ENCODE measurements at places on chromosomes 1 and 21.

- DNase-seq: no peak
Observed at GRCh38 chr1:218521414-218522169, 176.5 kb downstream of the TGFB2 start.

- no peak for DNase-seq
Observed at GRCh38 chr21:18369115-18369514, 34.5 kb downstream of the TMPRSS15 start.

DNA sequence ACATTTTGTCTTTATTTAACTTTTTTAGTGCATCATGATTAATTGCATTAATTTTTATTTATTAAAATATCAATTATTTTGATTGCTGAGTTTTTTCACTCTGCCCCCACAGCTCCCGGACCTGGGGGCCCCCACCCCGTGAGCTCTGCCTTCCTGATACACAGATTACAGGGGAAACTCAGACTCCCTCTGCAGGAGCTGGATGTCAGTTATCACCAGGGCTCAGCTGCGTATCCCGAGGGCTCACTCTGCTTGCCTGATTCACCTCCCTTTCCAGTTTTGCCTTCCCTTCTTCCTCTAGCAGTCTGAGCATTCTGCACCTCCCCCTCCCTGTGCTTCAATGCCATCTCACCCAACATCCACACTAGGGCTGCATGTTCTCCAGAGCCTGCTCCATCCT lies 98.2 kb downstream of the ATP1A1 start:
- no peak for DNase-seq

DNA sequence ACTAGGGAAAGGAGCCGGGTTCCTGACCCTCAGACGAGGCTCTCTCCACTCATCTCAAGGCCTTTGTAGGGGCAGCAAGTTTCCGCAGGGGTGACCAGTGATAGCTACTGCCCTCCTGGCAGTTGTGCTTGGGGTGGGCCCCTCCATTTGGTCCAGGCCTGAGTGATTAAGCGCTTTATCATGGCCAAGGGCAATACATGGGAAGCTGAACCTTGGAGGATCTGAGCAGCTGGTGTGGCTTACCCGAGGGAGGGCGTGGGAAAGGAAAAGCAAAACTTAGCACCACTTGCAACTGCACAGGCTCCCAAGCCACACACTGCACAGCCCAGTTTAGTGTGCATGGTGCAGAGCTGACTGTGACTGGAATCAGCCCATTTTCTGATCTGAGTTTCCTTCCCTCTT lies 47.8 kb downstream of the GADD45A start:
- DNase-seq: no peak

DNA sequence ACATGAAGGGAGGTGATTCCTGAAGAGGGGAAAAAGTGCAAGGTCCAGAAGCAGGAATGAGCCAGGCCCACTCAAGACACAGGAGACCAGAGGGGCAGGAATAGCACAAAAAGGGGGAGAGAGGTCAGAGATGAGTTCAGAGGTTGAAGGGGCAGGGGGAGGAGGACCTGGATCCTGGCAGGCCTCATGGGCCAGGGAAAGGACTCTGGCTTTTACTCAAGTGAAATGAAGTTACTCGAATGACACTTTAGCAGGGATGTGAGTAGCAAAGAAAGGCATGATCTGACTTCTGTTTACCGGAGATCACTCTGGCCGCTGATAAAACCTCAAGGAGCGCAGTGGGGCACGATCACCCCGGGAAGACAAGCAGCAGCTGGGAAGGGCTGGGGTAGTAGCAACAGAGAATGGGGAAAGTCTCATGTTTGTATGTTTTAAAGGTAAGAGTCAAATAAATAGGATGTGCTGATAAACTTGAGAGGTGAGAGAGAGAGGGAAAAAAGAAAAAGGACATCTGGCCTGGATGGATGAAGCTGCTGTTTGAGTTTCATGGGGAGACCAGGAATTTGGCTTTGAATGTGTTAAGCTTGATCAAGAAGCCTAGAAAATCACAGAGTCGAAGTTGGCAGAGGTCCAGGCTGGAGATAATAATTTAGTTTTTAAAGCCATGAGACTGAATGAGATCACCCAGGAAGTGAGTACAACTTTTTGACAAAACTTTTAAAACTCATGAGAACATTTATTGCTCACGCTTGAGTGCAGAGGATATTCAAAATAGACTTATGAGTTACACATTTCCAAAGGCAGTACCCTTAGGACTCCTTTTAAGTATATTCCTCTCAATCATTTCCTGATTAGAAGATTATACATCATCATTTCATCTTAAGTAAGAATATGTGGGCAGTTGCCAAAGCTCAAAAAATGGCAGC lies 156.0 kb downstream of the RERE start:
- DNase-seq: no peak

DNA sequence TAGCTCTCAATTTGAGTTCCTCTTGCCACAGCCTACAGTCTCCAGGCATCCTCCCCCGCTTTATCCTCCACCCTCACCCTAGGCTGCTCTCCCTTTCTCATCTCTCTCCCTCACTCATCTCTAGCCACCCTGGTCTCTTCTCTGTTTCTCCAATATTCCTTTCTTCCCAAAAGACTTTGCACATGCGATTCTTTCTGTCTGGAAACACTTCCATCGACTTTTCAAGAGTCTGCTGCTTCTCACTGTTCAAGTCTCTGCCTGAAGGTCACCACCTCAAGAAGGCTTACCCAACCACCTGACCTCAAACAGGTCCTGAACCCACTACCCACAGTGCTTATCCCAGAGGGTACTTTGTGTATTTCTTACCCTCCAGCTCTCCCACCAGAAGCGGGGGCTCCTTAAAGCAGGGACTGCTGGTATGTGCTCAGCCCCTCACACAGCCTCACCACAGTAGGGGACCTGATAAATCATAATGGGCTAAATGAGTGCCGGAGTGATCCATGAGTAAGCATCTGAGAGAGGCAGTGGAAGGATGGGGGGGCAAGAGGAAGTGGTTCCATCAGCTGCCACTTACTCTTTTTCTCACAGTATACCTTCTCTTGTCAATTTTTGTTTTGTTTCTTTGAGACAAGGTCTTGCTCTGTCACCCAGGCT lies 14.3 kb upstream of the KRTAP19-8 start:
- no peak for DNase-seq

- no peak for DNase-seq
Observed at GRCh38 chr1:174872615-174873058, 127.1 kb upstream of the CACYBP start.

- no peak for DNase-seq
Observed at GRCh38 chr1:7500381-7501083, 270.6 kb upstream of the VAMP3 start.

DNA sequence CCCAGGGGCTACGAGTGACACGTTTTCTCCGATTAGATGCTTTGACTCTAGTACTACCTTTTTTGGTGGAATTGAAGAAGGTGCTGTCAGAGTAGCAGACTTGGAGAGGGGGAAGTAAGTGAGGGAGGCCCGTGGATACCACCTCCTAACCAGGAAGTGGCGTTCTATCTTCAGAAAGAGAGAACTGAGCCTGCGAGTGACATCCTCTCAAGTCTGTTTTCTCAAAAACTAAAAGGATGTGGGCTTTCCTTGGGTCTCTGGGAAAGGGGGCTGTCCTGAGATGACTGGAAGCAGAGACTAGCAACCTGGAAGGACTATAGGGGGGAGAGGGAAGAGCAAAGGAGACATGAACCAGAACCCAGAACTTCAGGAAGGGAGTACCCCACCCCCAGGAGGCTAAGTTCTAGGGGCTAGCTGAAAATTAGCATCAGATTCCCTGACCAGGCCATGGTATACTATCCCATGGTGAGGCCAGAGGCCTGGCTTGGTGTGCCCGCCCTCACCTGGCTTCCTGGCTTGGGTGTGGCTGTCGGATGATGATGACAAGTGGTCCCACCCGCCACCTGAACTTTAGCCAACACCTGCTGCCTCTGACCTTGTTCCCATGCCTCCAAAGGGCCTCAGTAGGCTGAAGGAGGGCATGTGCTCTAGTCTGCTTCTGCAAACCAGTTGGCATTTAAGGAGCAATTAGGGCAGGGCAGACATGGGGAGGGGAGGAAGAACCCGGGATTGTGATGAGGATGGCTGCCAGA lies 49.1 kb downstream of the ATP2B4 start:
- DNase-seq: no peak

DNA sequence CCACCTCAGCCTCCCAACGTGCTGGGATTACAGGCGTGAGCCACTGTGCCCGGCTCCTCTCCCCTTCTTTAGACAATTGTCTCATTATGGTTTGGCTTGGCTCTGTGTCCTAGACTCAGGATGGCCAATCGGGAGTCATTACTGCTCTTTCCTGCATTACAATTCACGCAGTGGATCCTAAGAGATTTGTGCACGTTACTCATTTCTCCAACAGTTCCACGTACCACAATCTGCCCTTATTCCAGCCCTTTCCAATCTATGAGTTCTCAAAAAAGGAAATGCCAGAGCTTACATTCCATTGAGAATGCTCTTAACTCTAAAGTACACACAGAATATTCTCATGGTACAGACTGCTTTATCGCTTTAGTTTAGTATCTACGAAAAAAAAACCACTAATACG lies 357.0 kb downstream of the GPATCH2 start:
- DNase-seq: no peak

- no peak for DNase-seq
Observed at GRCh38 chr1:68015971-68016370, 34.5 kb downstream of the DIRAS3 start.

GRCh38 chr1:174788981-174789380 lies 210.8 kb upstream of the CACYBP start:
- DNase-seq: no peak

DNA sequence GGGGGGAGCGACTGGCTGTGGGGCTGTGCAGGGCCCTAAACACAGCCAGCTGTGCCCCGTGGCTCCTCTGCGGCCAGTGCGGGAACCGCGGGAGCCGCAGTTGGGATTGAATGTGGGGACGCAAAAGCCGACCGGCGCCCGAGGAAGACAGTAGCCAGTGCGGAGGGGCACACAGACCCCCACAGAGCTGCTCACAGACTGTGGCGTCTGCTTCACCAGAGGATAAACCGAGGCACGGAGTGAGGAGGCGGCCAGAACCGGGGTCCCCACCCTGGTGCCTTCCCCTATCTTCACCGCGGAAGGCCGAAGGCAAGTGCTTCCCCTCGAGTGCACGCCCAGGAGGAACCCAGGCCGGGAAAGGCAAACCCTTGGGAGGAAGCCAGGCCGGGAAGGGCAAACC lies 8.7 kb upstream of the TMEM52 start:
- no peak for DNase-seq

DNA sequence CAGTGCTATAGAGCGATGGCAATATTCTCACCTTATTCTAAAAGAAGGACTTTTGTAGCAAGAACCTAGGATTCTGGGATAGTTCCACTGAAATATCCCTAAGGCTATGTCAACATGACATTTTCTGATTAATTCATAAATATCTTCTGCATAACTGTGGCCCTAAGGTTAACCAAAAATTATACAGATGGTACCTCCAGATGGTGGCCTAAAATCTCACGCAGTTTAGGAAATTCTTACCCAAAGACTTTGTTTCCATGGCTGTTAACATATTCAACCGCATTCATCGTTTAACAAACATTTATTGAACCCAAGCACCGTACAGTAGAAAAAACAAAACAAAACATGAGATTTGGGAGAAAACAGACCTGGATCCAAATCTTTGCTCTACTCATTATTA lies 19.1 kb downstream of the NID1 start:
- DNase-seq: no peak

DNA sequence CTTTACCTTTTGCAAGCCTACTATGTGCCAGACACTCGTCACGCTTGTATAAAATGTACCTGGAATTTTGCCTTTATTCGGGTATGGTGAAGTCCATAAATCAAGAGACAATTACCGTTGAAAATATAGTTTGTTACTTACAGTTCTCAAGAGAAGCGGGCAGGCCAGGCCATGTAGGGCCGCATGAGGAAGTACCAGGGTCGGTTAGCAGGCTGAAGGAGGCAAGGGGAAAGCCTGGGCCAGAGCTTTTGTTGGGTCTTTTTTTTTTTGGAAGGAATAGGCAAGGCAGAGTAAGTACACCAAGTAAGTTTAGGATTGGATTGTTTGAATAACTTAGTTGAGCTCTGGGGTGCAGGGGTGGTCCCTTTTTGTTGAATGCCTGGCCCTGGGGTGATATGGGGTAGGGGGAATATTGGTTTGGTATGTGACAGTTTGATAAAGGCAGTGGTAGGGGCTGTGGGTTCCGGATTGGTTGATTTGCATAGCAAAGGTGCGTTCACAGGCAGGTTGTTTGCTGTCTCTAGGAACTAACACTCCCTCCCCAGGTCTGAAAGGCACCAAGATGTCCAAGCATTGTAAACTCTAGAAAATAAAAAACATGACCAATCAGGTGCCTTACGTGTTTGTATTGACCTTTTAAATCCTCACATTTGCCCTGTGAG lies 80.7 kb downstream of the KAZN start:
- DNase-seq: no peak

GRCh38 chr1:28984311-28984684 lies 69.9 kb downstream of the EPB41 start:
- no peak for DNase-seq

GRCh38 chr1:201883266-201883665 lies 5.4 kb upstream of the SHISA4 start:
- DNase-seq: no peak

- DNase-seq: no peak
Observed at GRCh38 chr1:221334062-221334461, 407.8 kb downstream of the DUSP10 start.

GRCh38 chr21:31493350-31493880 lies 149.4 kb upstream of the TIAM1 start:
- DNase-seq: no peak

DNA sequence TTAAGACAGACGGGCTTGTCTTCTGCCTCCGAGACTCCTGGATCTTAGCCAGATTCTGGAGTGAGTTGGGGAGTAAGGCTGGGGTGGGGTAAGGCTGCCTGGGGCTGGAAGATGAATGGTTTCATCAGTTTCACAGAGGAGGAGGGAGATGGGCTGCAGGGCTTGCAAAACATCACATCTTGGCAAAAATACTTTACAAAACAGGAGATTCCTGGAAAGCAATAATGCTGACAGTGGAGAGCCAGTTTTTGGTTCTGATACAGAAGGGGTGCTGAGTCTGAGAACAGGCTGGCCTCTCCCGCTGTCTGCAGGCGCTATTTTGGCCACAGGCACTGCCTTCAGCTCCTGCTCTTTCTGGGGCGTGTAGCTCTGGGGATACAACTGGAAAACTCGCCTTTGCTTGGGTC lies 83.4 kb upstream of the KCNE2 start:
- DNase-seq: no peak

DNA sequence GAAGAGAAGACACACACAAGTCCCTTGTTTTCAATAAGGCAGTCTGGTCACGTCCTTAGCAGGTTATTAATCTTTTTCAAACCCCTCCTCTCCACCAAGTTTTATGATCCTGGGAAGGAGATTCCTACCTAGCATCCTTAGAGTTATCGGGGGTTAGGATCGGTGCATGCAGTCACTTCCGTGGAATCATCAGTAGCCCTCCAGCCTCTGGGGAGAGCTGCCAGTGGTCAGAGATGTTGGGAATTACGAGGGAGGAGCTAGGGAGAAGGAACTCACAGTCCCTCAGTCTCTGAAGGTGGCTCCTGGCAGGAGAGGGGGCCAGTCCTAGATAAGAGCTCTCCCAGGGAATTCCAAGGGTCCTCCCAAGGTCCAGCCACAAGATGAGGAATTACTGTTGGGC lies 57.7 kb upstream of the ATP5PO start:
- no peak for DNase-seq

DNA sequence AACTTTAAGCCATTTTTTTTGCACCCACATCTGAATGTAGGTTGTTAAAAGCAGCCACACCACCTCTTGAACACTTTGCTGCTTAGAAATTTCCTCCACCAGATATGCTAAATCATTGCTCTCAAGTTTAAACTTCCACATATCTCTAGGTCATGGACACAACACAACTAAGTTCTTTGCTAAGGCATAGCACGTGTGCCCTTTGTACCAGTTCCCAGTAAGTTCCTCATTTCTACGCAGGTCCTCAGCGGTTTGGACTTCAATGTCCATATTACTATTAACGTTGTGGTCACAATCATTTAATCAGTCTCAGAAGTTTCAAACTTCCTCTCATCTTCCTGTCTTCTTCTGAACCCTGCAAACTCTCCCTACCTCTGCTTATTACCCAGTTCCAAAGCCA lies 661.6 kb upstream of the PKN2 start:
- no peak for DNase-seq

Data from activated naive CD4-positive, alpha-beta T cell (primary cell).